ENCODE measurements at places on chromosomes 7 and 10.

DNA sequence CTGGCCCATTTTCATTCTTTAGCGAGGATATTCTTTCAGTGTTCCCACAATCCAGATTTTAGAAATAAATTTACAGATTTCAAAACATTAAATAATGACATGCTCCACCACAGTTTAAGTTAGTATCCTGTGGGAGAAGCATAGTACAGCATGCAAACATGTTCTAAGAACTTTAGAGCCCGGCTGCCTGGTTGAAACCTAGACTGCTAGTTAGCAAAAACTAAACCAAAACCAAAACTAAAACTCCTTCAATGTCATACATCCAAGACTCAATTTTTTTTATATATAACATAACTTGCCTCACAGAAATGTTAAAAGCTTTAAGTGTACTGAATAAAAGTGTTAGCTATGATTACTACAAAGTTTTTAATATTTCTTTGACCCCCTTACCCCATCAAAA is 17.0 kb downstream of the TRA2A start:
- no peak for DNase-seq

DNA sequence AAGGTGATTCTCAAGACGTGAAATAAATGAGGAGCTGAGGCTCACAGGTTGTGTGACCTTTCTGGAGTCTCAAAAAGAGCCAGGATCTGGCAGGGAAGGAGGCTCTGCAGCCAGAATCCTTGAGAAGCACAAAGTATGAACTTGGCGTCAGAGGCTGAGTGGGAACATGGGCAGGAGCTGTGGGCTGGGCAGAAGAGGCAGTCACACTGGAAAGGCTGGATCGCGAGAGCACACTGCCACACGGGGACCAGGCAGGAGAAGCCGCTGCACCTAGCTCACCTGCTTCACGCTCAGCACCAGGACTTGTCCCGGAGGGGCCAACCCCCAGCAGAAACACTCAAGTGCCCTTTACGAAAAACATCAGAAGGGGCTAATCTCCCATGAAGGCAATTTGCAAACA is 535.0 kb downstream of the TNS3 start:
- DNase-seq = no peak

- DNase-seq = no peak
Measured at GRCh38 chr10:75358132-75358531, 43.4 kb downstream of the ZNF503 start.

- peak; percentile 40 for DNase-seq
Measured at GRCh38 chr7:157576415-157576814, 239.6 kb downstream of the DNAJB6 start.

GRCh38 chr10:117543225-117544003 is 868 bp downstream of the EMX2 start:
- DNase-seq = no peak

- no peak for DNase-seq
Measured at GRCh38 chr10:10845185-10845584, 172.5 kb upstream of the CELF2 start.

GRCh38 chr7:83946801-83947200 is 247.8 kb downstream of the SEMA3A start:
- DNase-seq = no peak

GRCh38 chr7:95614442-95614940 is 18.2 kb upstream of the PDK4 start:
- no peak for DNase-seq

DNA sequence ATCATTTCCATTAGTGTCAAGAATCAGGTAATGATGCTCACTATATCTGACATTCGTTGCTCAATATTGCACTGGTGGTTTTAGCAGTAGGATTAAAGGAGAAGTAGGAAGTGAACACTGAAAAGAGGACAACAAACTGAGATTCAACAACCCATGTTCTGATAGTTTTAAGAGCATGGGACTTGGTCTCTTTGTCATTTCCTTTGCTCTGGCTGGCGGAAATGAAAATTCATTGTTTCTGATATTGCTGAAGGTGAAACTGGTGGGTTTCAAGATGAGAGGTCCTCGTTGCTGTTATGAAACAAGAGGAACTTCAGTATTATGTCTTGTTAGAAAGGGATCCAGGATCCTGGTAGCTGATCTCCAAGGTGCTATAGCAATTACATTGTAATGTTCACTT is 129.0 kb downstream of the DNAH11 start:
- no peak for DNase-seq

GRCh38 chr10:99648717-99649116 is 10.6 kb upstream of the ENTPD7 start:
- no peak for DNase-seq

DNA sequence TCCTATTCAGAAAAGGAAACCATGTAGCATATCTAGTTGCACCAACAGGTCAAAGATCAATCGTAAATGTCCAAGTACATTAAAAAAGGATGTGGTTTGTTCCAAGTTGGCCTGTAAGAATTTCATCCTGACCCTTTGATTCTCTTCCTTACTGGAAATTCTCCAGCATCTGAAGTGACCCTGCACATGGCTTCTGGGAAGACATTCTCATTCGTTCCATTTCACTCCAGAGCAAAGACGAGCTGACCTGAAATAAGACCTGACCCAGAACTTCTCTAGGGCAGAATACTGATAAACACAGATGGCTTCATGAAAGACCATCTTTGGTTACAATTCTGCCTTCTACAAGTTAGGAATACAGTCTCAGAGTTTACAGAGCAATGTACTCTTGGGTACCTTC is 39.8 kb downstream of the ASB4 start:
- DNase-seq = no peak

DNA sequence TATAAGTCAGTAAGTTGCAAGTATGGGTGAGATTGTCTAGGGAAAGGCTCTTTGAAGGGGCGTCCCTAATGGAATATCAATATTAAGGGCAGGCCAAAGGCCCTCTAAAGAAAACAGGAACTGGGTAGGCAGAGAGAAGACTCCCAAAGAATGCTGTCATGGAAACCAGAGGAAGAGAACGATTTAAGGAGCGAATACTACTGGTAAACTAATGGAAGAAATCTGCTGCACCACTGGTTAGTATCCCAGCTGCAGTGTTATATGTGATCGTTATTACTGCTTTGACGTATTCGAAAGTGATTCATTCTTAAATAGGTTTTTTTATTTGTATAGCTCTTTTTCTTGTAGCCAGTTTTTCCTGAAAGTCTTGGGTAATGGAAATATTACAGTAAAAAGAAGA is 1.3 kb downstream of the CASP2 start:
- DNase-seq = no peak

DNA sequence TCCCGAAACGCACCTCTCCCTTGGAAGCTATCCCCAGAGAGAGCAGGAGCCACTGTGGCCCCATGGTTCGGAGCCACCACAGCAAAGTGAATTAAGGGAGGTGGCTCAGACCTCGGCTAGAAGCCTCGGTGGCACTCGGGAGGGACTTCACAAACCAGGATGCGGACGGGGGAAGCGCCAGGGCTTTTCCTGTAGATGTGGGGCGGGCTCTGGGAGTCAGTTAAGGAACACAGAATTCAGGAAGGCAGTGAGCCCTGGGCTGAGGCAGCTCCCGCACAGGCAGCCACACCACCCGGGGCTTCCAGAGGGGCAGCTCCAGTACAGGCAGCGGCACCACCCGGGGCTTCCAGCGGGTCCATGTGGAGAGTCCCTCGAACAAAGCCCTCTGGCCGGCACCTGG is 42.7 kb upstream of the DPYSL4 start:
- no peak for DNase-seq

- DNase-seq = no peak
Measured at GRCh38 chr7:17937506-17938120, 2.7 kb downstream of the SNX13 start.

GRCh38 chr10:729213-729612 is 39.7 kb upstream of the DIP2C start:
- no peak for DNase-seq

DNA sequence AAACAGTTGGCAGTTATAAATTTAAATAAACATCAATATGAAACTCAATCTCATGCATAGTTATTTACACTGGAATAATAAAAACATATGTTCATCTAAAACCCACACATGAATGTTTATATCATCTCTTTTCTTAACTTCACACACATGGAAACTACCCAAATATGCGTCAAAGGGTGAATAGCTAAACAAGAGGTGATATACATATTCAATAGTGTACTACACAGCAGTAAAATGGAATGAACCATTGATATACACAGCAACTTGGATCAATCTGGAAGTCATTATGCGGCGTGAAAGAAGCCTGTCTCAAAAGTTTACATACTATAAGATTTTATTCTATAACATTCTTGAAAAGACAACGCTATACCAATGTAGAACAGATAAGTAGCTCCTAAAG is 282.5 kb upstream of the POM121L12 start:
- no peak for DNase-seq

DNA sequence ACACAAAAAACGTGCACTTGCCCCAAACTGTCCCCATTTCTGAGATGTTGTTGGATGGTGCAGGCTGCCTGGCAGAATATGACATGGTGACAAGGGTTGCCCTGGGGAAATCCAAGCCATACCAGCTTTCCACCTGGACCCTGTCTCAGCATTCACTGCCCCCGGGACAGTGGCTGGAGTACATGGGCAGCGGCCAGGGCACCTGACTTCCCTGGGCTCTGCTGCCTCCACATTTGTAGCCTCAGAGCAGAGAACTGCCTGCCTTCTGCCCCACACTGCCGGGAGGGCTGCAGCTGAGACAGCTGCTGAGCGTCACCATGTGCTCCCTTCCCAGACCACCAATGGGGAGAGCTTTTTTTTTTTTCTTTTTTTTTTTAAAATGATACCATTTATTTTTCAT is 222.9 kb upstream of the ZNF32 start:
- DNase-seq = no peak

GRCh38 chr10:132563485-132564248 is 26.1 kb downstream of the INPP5A start:
- DNase-seq = no peak

DNA sequence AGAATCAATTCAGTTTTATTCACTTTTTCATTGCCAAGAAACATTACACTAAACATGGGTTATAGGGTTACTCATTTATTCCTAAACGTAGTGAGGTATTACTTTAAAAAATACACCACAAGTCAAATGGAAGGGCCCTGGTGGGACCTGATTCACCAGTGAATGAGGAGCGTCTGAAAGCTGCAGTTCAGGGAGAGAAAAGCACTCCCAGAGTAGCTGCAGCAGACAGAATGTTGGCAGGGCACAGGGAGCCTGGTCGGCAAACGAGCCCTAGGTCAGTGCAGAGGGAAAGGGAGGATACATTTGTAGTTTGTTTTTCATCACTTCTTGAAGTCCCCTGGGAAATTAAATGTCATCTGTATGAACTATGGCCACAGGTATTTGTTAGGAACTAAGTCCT is 361.7 kb upstream of the ETV1 start:
- DNase-seq = no peak

DNA sequence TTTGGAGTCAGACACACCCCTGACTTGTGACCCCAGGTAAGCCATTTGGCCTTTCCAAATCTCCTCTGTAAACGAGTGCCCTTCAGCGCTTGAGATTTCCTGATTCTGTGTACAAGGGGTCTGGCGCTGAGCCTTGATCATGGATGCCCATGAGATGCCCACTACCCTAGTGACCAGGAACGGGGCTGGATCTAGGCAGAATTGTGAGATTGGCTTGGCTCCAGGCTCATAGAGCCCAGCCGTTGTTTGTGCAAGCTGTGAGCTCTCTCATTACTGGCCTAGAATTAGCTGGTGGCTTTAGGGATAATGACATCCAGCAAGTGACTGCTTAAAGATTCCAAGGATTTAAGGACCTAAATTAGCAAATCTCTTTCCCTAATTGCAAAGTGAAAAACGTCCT is 84.9 kb downstream of the CAMK1D start:
- DNase-seq = no peak

DNA sequence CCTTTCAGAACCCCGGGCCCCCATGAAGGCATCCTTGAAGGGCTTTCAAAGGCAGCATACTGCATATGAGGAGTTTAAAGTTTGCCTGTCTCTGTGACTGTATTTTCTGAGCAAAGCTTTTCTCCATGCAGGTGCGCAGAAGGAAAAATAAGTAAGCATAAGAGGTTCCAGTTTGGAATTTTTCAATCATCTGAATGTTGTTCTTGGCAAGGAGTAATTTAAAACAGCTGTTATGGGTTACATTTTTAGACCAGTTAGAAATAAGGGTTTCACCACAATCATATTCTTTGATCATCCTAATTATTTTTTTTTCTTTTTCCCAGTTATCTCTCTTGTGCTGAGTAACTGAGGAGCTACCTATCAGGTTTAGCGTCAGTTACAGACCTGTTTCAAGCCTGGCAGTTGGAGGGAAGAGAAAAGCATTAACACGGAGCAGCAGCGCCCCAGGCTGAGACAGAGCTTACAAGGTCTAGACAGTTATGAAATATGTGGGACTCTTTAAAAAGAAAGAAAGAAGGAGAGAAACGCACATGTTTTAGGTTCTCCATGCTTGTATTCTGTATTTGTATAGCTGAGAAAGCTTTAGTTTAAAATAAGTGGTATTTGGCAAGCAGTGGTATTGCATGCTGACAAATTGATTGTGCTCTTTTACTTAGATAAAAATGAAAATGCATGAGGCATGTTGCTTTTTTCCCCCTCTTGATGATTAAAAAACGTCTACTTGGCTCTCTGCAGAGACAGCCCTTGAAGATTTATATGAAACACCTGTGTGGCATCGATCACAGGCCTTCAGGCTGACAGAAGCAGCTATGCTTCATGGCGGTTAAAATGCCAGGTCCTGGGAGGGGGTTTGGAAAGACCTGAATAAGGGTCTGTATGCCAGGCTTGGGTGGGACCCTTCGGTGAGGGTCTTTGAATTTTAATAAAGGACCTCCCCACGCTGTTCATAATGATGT is 157.6 kb downstream of the GRK5 start:
- no peak for DNase-seq

DNA sequence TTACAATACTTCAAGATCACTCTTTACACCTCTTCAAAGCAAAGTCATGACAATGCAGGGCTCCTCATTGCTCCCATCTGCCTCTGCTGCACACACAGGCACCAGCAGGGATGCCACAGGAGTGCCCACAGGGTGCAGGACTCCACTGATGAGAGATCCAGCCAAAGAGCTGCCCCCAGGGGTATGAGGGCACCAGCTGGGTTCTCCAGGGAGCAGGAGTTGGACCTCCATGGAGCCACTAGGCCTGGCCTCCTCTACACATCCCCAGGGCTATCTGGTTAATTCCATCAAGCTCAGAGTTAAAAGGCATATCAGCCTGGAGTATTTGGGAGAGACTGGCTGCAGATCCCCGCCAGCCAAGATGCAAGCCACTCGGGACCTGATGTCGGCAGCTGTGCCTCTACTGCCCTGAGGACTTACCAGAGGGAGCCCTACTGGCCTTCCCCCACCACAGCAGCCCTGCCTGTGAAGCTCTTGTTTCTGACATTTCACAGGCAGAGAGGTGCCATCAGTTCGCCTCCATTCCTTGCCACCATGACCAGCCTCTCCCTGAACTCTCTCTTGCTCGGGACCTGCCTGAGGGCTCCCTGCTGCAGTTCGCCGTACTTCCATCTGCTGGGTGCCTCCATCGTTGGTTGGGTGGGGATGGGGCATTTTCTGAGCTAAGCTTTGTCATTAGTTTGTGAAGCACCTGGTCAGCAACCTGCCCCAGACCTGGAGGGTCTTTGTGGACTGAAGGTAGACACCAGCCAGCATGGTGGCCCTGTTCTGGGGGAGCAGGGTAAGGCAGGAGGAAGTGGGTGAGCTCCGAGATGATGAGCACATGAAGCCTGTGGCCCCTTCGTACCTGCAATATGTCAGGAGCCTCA is 12.5 kb upstream of the TRIM8 start:
- no peak for DNase-seq

- no peak for DNase-seq
Measured at GRCh38 chr7:1121476-1121875, 33.6 kb downstream of the GPER1 start.

- no peak for DNase-seq
Measured at GRCh38 chr7:130421684-130422083, 19.1 kb downstream of the CEP41 start.
